ENCODE measurements at places on chromosomes 5 and 9.

DNA sequence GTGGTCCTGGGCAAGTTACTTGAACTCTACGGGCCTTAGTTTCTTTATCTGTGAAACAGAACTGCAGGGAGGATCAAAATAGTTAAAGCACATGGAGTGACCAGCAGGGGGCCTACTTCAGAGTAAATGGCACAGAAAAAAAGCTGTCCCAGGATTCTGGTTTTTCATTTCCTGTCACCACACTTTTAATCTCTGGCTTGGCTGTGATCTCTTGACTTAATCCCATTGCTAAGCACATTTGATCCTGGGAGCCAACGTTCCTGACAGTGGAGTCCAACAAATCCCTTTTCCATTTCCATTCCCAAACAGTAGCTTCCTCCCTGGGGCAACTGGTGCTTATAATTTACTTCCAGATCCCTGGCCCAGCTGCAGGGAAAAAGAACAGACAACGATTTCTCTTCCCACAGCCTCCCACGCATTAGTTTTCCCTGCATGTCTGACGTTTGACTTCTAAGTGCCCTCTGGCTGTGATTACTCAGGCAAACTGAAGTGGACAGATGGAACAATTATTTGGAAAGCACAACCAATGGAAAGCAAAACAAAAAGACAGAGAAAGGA, 136.5 kb upstream of the STK32A start:
- DNase-seq, result peak; percentile 7

DNA sequence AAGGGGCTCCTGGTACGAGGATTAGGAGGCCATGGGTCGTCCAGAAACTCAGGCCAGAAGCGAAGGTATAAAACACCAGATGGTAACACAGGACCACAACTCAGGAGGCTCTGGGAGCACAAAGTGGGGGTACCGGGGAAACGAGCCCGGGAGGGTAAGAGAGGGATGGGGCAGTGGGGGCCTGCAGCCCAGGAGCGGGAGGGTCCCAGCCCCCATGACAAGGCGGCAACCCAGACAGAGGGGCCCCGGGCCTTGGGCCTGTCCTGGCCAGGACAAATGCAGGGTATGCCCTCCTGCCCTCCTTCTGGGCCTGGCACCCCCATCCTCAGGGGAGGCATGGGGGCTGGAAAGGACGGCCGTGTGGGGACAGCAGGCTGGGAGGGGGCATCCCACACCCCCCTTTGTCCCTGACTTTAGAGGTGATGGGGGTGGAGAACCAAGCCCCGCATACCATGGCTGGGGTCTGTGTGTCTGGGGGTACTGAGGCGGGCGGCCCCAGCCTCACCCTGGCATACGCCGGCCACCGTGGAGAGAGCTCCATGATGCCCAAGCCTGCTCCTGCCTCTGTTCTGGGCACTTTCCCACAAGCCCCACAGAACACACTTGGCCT, 47.0 kb upstream of the EXOC3 start:
- no peak for DNase-seq

DNA sequence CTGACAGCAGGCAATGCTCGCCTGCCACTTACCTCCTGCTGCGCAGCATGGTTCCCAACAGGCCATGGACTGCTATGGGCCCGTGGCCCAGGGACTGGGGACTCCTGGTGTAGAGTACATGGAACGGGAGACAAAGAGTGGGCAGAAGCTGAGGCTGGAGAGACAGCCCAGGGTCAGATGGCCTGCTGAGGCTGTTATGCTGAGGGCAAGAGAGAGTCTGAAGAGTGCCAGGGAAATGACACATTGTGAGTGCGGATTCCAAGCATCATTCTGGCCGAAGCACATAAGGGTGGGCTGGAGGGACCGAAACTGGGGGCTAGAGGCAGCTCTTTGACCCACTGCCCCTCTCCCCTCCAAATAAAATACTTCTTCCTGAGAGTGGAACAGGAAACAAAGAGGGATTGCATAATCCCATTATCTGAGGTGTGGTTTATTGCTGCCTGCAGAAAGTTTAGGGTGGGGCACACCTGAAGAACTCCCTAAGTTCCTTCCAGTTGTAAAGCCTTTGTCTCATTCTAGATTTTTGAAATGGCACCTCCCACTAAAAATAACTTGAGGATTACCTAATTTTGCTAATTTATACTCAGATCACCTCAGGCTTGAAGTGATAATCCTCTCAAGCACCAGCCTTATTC, 158.1 kb downstream of the ATP10B start:
- no peak for DNase-seq

GRCh38 chr9:73714294-73714693, 562.6 kb downstream of the ANXA1 start:
- DNase-seq, result no peak

GRCh38 chr5:34608859-34609648, 47.1 kb upstream of the RAI14 start:
- no peak for DNase-seq

DNA sequence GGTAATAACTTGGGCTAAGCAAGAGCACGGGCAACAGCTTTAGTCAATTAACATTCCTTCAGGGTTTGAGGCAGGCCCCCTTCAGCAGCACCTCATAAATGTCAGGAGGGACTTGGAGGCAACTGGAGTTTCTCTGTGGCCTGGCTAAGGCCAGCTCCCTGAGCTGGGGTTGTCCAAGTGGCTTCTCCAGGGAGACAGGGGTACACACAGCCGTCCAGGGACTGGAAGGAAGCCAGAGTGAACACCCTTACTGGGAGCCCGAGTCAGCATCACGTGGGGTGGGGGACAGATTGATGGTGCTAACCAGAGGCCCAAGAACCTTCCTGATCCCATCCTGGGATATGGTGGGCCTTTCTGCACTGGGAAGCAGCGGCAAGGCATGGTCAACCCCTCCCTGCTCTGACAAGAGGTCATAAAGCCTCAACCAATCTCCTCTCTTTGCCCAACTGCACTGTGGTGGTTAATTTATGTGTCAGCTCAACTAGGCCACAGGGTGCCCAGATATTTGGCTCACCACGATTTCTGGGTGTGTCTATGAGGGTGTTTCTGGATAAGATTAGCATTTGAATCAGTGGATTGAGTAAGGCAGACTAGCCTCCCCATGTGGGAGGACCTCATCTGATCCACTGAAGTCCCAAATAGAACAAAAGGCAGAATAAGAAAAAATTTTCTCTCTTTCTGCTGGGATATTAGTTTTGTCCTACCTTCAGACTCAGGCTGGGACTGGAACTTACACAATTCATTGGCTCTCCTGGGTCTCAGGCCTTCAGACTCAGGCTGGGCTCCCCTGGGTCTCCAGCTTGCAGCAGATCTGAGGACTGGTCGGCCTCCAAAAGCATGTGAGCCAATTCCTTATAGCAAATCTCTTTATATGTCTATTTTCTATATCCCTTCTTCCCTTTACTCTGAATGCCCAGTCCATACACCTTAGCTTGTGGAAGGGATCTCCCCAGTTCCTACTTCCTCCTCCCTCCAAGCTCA, 127.2 kb upstream of the LARP1 start:
- no peak for DNase-seq

GRCh38 chr5:160466889-160467554, 45.4 kb downstream of the PTTG1 start:
- no peak for DNase-seq

DNA sequence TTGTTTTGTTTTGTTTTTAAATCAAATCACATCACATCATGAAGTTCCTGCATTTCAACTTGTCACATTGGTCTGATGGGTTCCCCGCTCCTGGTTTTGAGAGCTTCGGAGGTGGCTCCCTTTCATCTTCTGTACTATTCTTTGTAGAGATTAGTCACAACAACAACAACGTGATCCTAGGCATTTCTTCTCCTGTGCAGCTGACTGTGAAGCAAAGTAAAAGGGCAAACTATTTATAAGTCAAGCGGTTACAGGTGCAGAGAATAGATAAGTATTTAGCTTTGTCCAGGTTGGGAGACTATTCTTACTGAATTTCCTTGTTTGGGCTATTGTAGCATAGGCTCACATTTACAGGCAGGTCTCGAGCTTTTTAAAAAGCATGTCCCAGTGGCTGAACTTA, 197.7 kb upstream of the CDKN2B start:
- no peak for DNase-seq

- DNase-seq, result no peak
Observed at GRCh38 chr9:15010581-15010980, 100.4 kb upstream of the FREM1 start.

GRCh38 chr5:121746763-121747162, 104.9 kb upstream of the FTMT start:
- no peak for DNase-seq

DNA sequence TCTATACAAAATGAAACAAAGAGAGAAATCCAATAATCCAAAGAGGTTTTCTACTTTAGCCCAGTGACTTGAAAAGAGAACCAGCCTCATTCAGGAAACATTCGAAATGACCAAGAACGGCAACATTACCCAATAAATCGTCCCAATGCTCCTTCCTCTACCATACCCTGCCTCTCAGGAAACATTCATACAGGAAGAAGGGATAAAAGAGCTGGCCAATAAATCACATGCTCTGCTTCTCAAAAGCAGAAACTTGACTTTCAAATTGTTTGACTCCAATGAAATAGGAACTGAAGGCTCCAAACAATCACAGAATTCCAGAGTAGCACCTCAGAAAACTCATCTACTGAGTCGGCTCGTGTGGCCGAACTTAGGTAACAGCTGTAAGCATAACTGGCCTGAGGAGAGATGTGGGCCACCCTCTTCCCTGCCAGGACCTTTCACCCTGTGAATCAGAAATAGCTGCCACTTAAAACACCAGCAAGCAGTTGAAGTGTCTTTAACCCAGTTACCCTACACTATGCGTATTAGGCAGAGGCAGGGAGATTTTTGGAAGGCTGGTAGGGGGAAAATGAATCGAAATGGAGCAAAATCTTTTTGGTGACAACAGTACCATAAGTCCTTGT, 14.6 kb downstream of the ARL15 start:
- DNase-seq, result no peak

- DNase-seq, result no peak
Observed at GRCh38 chr5:81395262-81395661, 1.3 kb upstream of the ACOT12 start.

All from activated CD4-positive, alpha-beta T cell treated with anti-CD3 and anti-CD28 coated beads, Interleukin-10, Interleukin-2, amounts not matched to agents 100 ng/mL and 50 ng/mL, durations not matched to agents 16 hours and 8 hours (primary cell).